ENCODE measurements at places on chromosomes 16 and 17. TPM values are rescaled to one million over a fixed set of nuclear protein-coding genes. Genes with fewer than 3 reads are reported as not detected.

The TBC1D3G gene
- not detected for total RNA-seq

The SYNGR2 gene
- 3.3 TPM for total RNA-seq

The CTRL gene
- 0.59 TPM for total RNA-seq

The FNDC8 gene
- total RNA-seq = not detected

The CCL17 gene
- total RNA-seq = not detected

The UMOD gene
- not detected for total RNA-seq

The PDIA2 gene
- total RNA-seq = not detected

The KRTAP4-5 gene
- not detected for total RNA-seq

The EVI2B gene
- total RNA-seq = 6.2 TPM

The LITAFD gene
- total RNA-seq = not detected

The SENP3 gene
- 68.0 TPM for total RNA-seq

The CBFA2T3 gene
- not detected for total RNA-seq

The BRIP1 gene
- 5.9 TPM for total RNA-seq

The TBC1D26 gene
- under 0.01 TPM for total RNA-seq
